ENCODE measurements at places on chromosomes 13 and 19. TPM values are rescaled to one million over a fixed set of nuclear protein-coding genes. Genes with fewer than 3 reads are reported as not detected.

The FBXO27 gene
- total RNA-seq: 4.6 TPM

The SHD gene
- total RNA-seq: not detected

The ADPRHL1 gene
- total RNA-seq: 15.9 TPM

The LTBP4 gene
- 46.5 TPM for total RNA-seq

The CEACAM4 gene
- not detected for total RNA-seq

The OSCAR gene
- total RNA-seq: 0.59 TPM

The KANK2 gene
- total RNA-seq: 35.4 TPM

The ATCAY gene
- total RNA-seq: 0.12 TPM

The DZIP1 gene
- total RNA-seq: 14.0 TPM

The MBD3L3 gene
- total RNA-seq: not detected

Data from A549 treated with RU486 at 1 μM for 4 hours (cell line).